ENCODE measurements at places on chromosomes 1 and 21. TPM values are rescaled to one million over a fixed set of nuclear protein-coding genes. Genes with fewer than 3 reads are reported as not detected.

NMNAT2 gene
- 2.7 TPM for total RNA-seq

- H3K27me3 ChIP-seq, result no peaks in the 10 kb centered on the region
- DNase-seq, result no peak
- no peaks in the 10 kb centered on the region for H3K36me3 ChIP-seq
- H3K27ac ChIP-seq, result no peak overlapping the region
- H3K4me3 ChIP-seq, result no peak overlapping the region
- no peaks in the 10 kb centered on the region for H3K4me1 ChIP-seq
These were observed 13.3 kb downstream of the ETV3 start for GRCh38 chr1:157124855-157125254.

NKAIN1 gene
- total RNA-seq, result 14.5 TPM

- DNase-seq, result no peak
- H3K36me3 ChIP-seq, result no peaks in the 10 kb centered on the region
- H3K4me3 ChIP-seq, result no peak overlapping the region
- no peaks in the 10 kb centered on the region for H3K27me3 ChIP-seq
- H3K27ac ChIP-seq, result no peak overlapping the region
- H3K4me1 ChIP-seq, result no peaks in the 10 kb centered on the region
These were observed 271.3 kb downstream of the DNM3 start for GRCh38 chr1:172112576-172112975.

GRCh38 chr1:226882187-226882586 is 11.8 kb downstream of the PSEN2 start:
- no peaks in the 10 kb centered on the region for H3K27me3 ChIP-seq
- H3K4me1 ChIP-seq, result no peaks in the 10 kb centered on the region
- no peak overlapping the region for H3K4me3 ChIP-seq
- H3K27ac ChIP-seq, result no peak overlapping the region
- no peaks in the 10 kb centered on the region for H3K36me3 ChIP-seq

DNA sequence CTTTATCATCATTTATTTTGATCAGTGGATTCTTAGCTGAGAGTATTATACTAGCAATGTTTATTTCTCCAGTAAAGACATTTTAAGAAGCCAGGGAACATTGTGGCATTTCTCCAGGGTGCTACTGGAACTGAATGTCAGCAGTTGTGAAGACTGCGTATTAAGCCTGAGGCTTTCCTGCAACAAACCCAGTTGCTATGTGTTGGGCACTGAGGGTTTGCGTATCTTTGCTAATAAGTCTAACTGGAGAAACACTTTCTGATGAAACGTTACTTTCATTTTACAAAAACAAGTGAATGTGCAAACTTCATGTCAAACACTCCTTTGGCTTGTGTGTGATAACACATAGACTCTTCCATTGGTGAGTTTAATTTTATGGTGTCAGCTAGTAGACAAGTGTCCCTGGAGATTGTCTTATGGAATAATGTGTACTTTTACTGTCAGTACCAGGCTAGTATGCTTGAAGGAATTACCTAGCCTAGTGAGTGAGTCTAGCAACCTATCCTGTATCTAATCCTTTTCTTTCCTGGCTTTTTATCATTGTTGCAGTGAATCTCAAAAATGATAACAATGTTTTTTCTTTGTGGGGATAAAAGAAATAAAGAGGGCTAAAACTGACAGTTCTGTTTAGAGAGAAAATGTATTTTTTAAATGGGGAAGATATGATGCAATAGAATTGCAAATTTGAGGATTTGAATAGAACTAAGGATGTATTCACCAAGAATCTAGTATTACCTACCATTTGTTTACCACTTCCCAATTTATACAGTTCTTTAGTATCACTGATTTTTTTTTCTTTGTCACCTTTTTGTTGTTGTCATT is 70.1 kb downstream of the MTR start:
- H3K27ac ChIP-seq, result no peak overlapping the region
- no peak for DNase-seq
- no peak overlapping the region for H3K4me3 ChIP-seq
- H3K27me3 ChIP-seq, result no peaks in the 10 kb centered on the region

- no peaks in the 10 kb centered on the region for H3K4me1 ChIP-seq
- H3K27me3 ChIP-seq, result no peaks in the 10 kb centered on the region
- no peak for DNase-seq
These were observed 84.2 kb upstream of the DPH5 start for GRCh38 chr1:101109791-101110190.

DNA sequence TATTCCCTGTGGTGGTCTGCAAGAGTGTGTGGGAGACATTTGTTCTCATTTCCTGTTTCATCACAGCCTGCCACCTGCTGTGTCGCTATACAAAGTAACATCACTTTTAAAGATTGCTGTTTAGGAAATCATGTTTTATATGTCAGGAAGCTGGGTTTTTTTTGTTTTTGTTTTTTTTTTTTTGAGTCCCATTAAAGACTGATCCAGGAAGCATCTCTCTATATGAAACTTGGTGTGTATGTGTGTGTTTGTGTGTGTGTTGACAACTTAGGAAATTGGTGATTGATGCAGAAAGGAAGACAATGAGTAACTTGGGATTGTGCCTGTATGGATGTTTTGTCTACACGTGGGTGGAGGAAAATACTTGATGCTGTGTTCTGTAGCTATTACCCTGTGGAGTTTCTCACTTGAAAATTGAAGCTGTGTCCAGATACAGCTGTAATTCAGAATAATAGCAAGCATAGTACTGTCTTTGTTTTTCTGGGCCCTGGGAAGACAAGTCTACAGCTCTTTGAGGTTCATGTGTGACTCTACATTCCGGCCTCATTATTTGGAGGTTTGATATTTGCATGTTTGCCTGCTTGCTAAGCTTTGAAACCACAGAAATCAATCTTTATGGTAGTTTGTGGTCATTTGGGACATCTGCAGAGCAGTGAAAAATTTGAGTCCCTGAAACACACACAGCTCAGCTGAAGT is 47.9 kb downstream of the LAMC1 start:
- H3K4me1 ChIP-seq, result peaks cover 7% of the 10 kb centered on the region
- H3K27me3 ChIP-seq, result no peaks in the 10 kb centered on the region
- H3K36me3 ChIP-seq, result no peaks in the 10 kb centered on the region

UBE2Q1 gene
- total RNA-seq, result 36.0 TPM

DNA sequence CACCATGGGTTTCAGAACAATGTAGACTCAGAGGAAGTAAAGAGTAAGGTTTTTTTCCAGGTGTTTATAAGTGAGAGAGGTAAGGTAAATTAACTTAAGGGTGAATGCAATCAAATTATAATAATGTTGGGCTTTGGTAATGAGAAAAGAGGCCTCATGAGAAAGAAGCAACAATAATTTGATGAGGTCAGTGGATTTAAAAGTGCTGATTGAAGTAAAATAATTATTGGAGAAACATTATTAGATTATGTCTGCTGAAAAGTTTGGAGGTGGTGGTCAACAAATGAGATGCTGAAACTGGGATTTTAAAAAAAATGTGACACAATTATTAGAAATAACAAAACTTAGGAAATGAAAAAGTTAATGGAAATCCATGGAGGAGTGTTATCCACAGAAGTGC is 187.4 kb upstream of the BRINP3 start:
- H3K4me1 ChIP-seq, result no peaks in the 10 kb centered on the region
- DNase-seq, result no peak
- no peak overlapping the region for H3K4me3 ChIP-seq
- no peaks in the 10 kb centered on the region for H3K27me3 ChIP-seq

Data from neural progenitor cell (in vitro differentiated cells).